RWPE2 (cell line): ENCODE measurements at places on chromosomes 7 and 10.

GRCh38 chr10:72253578-72253977 is 20.1 kb upstream of the DDIT4 start:
- no peak for DNase-seq

DNA sequence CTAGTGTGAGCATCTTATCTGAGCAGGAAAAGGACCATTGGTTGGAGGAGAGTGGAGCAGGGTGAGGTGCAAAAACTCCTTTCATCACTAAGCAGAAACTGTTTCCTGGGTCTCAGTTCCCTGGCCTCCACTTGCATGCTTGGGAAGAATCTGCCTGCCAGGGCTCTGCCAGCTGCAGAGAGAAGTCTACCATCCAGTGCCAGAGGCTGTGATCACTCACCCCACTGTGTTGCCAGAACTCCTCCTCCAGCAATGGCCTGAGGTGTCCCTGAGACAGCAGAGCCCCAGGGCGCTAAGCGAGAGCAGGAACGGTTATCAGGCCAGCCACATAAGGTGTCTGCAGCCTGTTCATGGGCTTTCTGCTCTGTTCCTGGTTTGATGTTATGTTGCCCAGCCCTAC is 991.4 kb downstream of the CCSER2 start:
- DNase-seq = no peak

DNA sequence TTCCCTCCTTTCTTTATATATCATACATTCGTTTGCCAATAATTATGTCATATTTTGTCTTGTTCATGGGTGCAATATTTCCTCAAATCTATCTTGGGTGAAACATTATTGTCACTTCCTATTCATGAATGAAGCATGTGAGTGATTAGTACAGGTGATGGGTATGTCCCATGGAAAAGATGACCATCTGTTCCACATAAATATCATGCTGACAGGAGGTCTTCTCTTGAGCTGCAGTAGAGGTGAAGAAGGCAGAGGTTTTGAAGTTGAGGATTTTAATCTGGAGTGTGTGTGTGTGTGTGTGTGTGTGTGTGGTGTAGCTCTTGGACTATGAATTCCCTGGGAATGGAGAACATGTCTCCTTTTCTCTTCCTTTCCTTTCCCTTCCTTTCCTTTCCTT is 350.5 kb upstream of the CHRM2 start:
- no peak for DNase-seq

GRCh38 chr7:146146831-146147486 is 30.4 kb downstream of the CNTNAP2 start:
- DNase-seq = no peak

DNA sequence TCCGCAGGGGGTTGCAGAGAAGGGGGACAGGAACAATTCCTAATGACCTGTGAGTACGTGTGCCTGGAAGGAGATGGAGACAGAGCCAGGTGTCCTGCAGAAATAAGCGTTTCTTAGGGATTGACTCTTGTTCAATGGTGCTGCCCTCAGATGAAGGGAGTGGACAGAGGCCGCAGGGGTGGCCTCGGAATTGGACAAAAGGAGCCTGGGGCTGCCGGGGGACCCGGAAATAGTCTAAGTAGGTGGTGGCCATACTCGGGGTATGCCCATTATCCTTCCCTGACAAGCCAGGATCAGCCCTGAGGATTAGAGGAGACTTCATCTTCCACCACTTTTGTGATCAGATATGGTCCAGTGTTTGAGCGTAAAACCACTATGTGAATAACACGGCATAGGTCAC is 39.2 kb downstream of the ELFN1 start:
- DNase-seq = no peak

DNA sequence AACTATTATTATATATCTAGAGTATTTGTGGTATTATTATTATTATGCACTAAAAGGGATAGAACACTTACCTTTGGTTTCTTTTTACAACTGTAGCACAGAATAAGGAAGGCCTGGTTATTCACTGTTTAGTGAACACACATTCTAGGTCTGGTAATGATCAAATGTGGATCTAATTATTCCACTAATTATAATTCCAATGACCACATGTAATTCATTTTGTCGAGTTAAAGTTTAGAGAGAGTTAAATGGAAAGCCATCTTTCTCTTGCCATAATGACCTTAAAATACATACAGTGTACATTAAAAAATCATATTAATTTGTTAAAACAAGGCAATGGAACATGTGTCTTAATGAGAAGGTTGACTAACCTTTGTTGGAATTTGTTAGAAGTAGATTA is 147.8 kb downstream of the SEM1 start:
- DNase-seq = no peak

DNA sequence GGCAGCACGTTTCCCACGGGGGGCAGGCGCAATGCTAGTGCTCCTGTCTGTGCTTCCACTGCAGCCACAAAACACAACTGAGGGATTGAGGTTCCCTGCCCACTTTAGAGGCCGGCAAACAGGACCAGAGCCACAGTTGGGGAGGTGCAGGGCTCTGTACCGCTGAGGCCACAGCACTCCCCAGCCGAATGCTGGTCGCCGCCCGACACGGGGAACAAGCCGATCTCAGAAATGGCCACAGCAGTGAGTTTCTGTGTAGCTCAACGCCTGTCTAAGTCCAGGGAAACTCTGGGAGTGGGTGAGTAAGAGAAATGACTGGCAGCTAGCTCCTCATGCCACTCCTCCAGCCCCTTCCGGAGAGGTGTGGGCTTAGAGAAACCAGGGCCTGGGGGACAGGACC is 194.0 kb upstream of the VWC2 start:
- DNase-seq = no peak

DNA sequence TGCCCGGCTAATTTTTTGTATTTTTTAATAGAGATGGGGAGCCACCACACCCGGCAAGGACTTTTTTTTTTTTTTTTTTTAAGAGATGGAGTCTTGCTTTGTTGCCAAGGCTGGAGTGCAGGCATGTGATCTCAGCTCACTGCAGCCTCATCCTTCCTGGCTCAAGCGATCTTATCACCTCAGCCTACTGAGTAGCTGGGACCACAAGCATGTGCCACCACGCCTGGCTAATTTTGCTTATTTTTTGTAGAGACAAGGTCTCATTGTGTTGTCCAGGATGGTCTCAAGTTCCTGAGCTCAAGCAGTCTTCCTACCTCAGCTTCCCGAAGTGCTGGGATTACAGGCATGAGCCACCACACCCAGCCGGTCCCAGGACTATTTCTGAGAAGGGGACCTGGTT is 9.3 kb upstream of the MCU start:
- no peak for DNase-seq

DNA sequence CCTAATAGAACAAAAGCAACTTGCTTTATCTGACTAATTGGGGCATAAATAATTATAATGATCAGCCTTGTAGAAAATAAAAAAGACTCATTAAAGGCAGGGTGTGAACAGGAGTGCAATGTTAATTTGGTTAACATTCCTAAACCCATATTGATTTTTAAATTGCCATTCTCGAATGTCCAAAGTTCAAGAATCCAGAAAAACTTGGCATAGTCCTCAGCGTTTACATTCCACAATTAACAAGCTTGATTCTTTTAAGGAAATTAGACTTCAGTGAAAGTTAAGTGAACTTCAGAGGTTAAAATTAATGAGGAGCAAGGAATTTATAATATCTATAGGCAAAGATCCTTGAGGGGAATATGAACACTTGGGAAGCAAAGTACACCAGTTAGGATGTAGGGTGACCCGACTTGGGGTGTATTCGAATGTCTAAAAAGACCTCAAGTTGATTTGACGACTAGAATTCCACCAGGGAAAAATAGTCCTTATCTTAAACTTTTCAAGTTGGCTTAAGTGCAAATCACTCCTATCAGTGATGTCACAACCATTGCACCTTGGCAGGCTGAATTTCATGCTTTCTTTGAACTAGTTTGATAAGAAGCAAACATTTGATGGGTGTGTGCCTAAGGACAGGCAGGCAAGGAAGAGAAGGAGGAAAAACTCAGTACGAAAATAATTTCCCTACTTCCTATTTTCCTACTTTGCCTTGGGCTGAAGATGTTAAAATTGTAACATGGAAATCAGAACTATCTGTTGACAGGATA is 830.4 kb upstream of the COBL start:
- DNase-seq = no peak

DNA sequence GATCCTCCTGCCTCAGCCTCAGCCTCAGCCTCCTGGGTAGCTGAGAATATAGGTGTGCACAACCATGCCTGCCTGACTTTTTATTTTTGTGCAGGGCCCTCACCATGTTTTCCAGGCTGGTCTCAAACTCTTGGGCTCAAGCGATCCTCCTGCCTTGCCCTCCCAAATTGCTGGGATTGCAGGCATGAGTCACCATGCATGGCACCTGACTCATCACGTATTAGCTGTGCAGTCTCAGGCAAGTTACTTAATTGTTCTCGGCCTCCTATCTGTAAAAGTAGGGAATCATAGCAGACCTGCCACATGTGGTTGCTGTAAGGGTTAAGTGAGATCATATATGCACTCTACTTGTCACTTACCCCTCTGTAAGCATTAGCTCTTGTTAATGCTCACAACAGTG is 117.2 kb downstream of the ANLN start:
- no peak for DNase-seq

GRCh38 chr10:130739016-130739756 is 572.3 kb downstream of the TCERG1L start:
- no peak for DNase-seq

DNA sequence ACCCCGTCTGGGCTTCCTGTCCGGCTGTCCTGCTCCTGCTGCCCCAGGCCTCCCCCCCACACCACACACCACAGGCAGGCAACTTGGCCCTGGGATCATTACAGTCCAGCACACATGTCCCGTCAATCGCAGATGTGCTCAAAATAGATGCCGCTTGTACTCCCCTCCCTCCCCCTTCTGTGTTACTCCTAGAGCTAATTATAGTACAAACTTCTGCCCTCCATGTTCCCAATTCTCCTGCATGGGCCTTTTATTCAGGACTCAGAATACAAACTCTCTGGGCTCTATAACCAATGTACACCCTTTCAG is at the start of gene SYNPO2L:
TSS of gene SYNPO2L (minus strand) at position 40 of the 309 bp plus-strand sequence. CDS start 107 bp downstream, outside the sequence.
- no peak for DNase-seq

DNA sequence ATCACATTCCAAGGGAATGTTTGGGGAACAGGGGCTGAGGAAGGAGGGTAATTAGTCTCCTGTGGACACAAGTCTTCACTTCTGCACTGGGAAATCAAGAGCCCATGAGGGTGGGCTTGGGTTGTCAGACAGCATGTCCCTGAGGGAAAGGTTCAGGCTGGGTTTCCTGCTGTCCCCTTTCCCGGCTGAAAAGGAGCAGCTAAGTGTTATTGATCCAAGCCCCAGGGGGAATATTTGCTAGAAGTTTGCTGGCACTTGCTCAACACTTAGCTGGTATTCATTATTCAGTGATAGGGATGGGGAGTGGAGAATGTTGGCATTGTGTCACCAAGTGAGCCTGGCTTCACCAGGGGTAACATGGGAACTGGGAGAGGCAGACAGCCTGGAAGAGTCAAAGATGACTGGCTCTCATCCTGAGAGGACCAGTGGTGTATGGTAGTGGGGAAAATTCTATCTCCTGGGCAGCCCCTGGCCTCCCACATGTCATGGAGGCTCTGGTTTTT is 344.4 kb upstream of the PODXL start:
- no peak for DNase-seq

- DNase-seq = no peak
These were observed 7.7 kb downstream of the GHRHR start for GRCh38 chr7:30971440-30971839.

DNA sequence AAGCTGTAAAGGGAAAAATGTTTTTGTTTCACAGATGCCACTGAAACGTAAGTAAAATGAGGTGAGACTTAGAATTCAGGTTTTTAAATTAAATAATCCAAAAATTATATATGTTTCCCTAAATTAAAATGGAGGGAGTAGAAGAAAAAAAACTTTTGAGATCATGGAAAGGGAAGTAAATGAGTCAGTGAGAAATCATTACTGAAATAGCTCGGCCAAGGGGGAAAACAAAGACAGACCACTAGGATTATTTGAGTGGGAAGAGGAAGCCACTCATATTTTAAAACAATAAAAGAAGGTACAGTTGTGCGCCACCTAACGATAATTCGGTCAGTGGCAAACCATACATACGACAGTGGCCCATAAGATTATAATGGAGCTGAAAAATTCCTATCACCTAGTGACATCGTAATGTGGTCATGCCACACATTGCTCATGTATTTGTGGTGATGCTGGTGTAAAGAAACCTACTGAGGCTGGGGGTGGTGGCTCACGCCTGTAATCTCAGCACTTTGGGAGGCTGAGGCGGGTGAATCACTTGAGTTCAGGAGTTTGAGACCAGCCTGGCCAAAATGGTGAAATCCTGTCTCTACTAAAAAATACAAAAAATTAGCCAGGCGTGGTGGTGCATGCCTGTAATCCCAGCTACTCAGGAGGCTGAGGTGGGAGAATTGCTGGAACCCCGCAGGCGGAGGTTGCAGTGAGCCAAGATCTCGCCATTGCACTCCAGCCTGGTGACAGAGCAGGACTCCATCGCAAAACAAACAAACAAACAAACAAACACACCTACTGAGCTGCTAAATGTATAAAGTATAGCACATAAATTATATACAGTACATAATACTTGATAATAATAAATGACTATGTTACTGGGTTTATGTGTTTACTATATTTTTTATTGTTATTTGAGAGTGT is 64.7 kb downstream of the MKX start:
- DNase-seq = no peak

DNA sequence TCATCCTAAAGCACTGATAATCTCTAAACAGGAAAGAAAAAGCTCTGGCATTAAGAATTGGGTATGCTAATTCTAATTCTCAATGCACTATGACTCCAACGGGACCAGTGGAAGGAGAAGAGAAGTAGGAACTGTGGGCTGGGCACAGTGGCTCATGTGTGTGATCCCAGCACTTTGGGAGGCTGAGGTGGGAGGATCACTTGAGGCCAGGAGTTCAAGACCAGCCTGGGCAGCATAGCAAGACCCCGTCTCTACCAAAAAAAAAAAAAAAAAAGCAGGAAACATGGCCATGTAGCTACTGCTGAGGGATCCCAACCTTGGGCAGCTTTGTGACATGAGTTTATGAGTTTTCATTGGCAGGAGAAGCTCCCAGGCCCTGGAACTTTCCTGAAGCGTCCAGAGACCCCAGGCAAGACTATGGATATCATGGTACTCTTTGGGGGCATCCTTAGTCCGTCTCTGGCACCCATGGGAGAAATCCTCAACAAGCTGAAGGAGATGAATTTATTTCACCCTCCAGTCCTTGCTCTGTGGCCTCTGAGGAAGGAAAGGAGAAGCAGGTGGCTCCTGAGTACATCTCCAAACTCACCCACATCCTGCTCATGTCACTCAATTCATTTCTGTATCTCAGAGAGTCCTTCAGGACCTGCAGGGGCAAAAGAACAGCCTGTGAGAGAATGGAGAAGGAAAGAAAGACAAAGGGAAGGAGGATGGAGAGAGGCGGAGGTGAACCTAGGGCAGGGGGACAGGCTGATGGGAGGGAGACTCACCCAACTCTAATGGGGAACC is 99.5 kb downstream of the SPDYE5 start:
- no peak for DNase-seq
